ENCODE measurements at places on chromosomes 7 and 10. TPM values are rescaled to one million over a fixed set of nuclear protein-coding genes. Genes with fewer than 3 reads are reported as not detected.

LMOD2 gene
- not detected for total RNA-seq

HDAC9 gene
- total RNA-seq = 0.65 TPM

IRF5 gene
- total RNA-seq = 1.7 TPM

GHRHR gene
- total RNA-seq = not detected

NCF1 gene
- not detected for total RNA-seq
